ENCODE measurements at places on chromosomes 3 and 15.

DNA sequence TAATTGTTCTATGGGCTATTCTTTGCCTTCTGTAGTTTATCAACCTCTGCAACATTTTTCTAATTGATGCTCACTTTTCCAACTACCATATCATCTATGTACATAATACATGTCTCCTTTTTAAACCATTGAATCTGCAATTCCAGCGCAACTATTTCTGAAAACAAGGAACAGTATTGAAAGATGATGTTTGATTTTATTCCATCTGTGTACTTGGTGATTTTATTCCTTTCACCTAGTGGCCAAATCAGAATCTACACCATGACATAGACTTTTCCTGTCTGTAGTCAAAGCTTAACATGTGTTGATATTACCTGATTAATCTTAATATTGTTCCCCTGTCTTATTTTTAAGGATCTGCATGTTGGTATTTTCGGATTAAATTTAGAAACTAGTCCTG lies 13.0 kb downstream of the NKTR start:
- DNase-seq = no peak

DNA sequence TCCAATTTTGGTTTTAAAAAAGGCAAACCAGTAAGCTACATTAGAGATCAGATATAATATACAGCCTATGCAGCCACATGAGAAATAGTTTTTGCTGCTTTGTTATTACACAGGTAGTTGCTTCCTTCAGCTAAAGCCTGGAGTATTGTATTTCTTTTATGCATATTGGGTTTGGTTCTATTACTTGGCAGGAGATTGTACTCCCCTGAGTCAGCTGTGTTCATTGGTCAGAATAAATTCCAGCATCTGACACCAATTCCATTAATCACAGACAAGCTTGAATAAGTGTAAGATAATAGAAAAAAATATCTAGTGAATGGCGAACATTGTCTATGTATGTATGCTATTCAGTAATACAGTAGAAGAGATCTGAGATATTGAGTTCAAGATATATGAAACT lies 26.1 kb upstream of the ZCWPW2 start:
- no peak for DNase-seq

- no peak for DNase-seq
Observed at GRCh38 chr3:45443459-45443858, 55.1 kb downstream of the LARS2 start.

- no peak for DNase-seq
Observed at GRCh38 chr3:25349828-25350724, 78.0 kb upstream of the RARB start.

DNA sequence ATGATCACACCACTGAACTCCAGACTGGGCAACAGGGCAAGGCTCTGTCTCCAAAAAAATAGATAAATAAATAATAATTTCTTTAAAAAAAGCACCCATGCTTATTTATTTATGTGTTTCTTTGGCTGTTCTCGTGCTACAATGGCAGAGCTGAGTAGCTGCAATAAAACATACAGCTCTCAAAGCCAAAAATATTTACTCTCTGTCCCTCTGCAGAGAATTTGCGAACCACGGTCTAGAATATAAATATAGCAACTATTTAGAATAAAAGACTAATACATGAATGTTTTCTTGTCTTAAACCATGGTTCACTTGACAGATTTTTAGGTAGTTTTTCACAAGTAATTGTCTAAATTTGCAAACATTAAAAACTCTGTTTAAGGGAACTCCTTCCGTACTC lies 72.7 kb downstream of the ADAM10 start:
- DNase-seq = no peak

DNA sequence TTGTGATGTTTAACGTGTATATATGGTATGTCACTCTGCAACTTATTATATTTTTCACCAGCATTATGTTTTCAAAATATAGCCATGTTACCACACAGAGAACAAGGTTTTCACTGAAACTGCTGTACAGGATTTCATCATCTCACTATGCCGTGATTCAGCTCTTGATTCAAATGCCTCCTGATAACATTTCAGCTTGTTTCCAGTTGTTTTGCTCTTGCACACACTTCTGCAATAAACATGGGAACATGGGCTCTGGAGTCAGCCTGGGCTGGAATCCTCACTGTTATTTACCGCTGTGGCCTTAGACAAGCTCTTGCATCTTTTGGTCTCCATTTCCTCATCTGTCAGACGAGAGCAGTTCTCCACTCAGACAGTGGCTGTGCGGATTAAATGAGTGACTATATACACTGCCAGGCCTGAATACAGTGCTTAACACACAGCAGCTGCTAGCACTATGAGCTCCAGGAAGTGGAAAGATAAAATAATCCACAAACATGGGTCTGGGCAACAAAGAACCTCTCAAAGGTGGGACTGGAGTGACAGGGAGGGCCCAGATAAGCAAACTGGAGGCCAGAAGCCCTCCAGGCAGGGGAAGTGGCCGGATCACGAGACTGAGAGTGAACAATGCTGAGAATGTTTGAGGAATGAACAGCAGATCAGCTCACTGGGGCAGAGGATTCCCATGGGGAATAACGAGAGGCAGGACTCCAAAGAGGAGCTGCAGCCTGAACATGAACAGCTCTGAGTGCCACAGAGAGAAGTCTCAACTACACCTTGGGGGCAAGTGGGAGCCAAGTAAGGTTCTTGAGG lies 17.7 kb downstream of the NTRK3 start:
- peak; percentile 38 for DNase-seq

DNA sequence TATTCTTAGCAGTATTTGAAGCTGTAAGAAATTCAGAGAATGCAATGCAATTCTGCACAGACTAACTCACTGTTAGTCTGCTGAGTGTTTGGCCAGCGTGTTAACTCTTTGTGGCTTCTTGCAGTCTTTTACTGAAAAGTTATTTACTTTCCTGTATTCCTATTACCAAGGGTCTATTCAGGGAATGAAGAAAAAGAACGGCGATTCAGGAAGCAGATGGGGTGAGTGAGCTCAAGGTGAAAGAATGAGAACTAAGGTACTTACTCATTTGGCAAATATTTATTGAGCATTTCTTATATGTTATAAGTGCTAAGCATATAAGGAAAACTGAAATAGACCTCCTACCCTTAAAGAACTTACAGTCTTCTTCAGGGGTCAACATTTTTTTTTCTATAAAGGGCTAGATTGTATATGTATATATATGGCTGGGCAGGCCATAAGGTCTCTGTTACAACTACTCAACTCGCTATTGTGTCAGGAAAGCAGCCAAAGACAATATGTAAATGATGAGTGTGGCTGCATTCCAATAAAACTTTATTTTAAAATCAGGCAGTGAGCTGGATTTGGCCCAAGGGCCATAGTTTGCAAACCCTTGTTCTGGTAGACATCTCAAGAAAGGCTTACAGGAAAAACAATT lies 271.9 kb upstream of the GADL1 start:
- no peak for DNase-seq

GRCh38 chr3:94433811-94434210 lies 370.9 kb downstream of the NSUN3 start:
- no peak for DNase-seq

DNA sequence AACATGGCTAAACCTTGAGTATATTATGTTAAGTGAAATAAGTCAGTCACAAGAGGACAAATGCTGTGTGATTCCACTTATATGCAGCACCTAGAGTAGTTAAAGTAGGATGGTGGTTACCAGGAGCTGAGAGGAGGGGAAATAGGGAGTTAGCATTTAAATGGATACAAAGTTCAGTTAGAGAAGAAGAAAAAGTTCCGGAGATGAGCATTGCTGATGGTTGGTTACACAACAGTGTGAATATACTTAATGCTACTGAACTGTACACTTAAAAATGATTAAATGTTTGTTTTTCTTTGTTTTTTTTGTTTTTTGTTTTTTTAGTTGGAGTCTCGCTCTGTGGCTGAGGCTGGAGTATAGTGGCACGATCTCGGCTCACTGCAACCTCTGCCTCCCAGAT lies 67.7 kb upstream of the OSTN start:
- no peak for DNase-seq

- DNase-seq = no peak
Observed at GRCh38 chr3:52040600-52040999, 15.8 kb downstream of the DUSP7 start.

GRCh38 chr3:7062714-7063113 lies 201.8 kb downstream of the GRM7 start:
- DNase-seq = no peak

- DNase-seq = peak; percentile 62
Observed at GRCh38 chr15:35657679-35658311, 111.8 kb upstream of the DPH6 start.

- no peak for DNase-seq
Observed at GRCh38 chr3:58025837-58026569, 17.8 kb downstream of the FLNB start.

- DNase-seq = no peak
Observed at GRCh38 chr3:160822936-160823335, 66.9 kb downstream of the PPM1L start.

- peak; percentile 24 for DNase-seq
Observed at GRCh38 chr3:136465296-136465695, 215.2 kb downstream of the PCCB start.

- DNase-seq = no peak
Observed at GRCh38 chr15:62565634-62566026, 400.5 kb upstream of the C2CD4B start.

- DNase-seq = no peak
Observed at GRCh38 chr15:62253294-62253693, 88.2 kb upstream of the C2CD4B start.

DNA sequence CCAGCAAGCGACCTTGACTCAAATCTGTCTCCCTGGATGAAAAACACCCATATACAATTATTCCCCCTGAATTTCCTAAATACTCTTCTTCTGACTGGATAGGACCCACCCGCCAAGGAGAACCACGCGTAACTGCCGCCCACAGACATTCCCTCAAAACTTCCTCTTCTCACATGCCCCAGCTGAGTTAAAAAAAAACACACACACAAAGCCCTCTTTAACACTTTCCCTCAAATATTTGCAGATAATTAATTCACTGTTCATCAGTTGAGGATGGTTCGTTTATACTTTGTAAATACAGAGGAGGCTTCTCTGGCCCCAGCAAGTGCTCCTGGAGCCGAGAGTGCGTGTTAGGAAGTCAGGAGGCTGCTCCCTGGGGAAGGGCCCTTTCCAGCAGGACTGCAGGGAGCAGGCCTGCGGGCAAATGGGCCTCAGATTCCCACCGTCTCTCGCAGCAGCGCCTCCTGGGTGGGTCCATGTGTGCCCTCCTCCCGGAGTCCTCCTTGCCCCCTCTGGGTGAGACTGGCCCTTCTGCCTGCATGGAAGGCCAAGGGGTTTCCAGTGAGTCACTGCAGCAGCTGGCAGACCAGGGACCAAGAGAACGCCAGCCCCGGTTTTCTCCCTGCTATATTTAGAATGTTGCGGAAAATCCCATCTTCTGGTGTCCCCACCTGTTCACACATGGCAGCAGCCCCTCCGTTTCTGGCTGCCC lies 46.8 kb downstream of the MGLL start:
- no peak for DNase-seq

- no peak for DNase-seq
Observed at GRCh38 chr15:40940296-40940801, 11.2 kb downstream of the DLL4 start.

- DNase-seq = no peak
Observed at GRCh38 chr15:74451322-74451721, 9.6 kb downstream of the UBL7 start.

DNA sequence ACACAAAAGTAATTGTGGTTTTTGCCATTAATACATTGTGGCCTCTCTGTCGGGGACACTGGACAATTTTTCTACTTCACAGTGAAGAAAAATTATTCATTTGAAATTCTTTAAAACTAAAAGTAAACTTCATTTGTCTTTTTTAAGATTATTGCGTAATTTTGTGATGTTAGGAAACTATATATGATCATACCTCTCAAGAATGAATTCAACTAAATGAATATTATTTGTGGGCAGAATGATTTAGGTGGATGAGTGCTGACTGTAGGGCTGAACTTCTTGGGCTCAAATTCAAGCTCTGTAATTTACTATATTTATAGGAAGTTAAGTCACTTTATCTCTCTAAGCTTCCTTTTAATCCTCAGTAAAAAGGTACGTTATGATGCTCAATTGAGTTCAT lies 441.2 kb downstream of the ROBO1 start:
- no peak for DNase-seq

- no peak for DNase-seq
Observed at GRCh38 chr15:47813748-47814384, 96.6 kb downstream of the SEMA6D start.

GRCh38 chr3:40524222-40524567 lies 565 bp upstream of the ZNF621 start:
- DNase-seq = no peak

DNA sequence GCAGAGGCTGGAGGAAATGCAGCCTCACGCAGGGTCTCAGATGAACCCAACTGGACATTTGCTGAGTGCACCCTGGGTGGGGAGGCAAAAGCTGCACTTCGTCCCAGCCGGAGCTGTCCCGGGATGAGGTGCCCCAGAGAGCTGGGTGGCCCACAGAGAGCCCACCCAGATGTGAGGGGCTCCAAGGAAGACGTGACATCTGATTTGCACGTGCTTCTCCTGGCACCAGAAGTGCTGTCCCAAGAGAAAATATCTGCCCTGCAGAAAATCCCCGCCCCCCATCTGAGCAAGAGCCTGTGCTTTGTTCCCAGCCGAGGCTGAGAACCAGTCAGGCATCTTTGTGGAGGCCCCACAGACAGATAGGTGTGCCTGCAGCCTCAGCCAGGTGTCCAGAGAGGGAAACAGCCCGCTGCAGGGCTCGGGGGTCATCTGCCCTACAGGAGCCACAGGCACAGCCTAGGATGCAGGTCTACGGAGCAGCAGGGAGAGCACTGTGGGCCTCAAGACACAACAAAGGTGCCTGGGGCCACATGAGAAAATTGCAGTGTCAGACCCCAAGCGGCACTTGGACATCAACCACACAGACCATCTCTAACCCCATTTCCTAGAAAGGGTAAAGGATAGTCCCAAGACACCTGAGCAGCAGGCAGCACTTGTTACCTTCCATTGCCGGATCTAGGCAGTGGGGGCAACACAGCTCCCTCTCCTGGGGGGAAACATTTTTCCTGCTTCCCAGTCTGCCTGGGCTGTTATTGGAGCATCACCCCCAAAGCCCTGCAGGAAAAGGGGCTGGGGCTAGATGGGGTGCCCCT lies 5.8 kb downstream of the TMIE start:
- no peak for DNase-seq

- no peak for DNase-seq
Observed at GRCh38 chr3:168273917-168274316, 178.2 kb upstream of the GOLIM4 start.

GRCh38 chr3:111810909-111811308 lies 48.2 kb upstream of the PHLDB2 start:
- no peak for DNase-seq

DNA sequence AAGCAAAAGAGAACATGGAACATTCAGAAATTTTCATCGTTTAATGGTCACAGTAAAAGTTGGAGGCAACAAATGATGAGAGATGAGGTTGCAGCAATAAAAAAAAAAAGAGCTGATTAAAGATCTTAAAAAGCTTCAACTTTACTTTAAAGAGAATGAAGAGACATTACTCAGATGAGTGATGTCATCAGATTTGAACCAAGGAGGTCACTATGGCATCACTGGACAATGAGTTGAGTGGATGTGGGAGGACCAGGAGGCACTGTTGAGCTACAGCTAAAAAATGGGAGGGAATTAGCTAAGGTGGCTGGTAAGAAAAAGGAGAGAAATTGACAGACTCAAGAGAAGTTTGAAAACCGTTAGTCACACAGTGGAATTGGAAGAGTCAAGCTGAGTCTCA lies 138.4 kb downstream of the SST start:
- no peak for DNase-seq

Data from GM04503 (cell line).